ENCODE measurements at places on chromosomes 2 and 18.

DNA sequence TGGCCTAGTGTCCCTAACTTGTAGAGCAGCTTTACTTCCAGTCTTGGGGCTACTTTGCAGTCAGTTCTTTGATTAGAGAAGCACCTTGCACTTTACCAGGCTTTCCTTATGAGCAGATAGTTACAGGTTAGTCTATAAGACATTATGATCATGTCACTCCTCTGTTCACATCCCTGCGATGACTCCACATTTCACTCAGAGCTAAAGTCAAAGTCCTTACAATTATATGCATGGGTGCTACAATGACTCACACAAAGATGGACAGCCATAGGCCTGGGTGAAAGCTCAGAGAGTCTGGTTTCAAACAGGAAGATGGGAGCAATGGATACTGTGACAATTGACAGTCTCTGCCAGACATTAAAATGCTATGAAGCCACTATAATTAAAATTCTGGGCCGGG lies 27.1 kb upstream of the SSB start:
- no peak for DNase-seq

- no peak for DNase-seq
Observed at GRCh38 chr18:60982329-60982695, 350.9 kb upstream of the CDH20 start.

DNA sequence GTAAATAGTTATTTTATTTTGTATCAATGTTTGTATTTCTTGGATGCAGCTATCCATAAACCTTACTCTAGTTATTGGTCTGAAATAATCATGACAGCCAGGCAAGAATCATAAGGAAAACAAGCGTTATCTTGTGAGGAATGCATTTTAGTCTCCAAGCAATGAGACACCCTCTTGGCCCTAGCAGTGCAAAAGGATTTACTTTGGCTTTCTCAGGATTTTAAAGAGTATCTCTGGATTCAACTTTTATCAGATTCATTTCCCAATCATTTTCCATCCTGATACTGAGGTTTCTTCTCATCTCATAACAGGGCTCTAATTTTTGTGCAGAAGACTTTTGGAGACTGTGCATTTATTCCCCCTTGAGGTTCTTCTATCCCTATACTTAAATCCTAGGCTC lies 480.8 kb downstream of the TMX3 start:
- DNase-seq = no peak

- no peak for DNase-seq
Observed at GRCh38 chr2:25671622-25672021, 1.8 kb downstream of the DTNB start.

DNA sequence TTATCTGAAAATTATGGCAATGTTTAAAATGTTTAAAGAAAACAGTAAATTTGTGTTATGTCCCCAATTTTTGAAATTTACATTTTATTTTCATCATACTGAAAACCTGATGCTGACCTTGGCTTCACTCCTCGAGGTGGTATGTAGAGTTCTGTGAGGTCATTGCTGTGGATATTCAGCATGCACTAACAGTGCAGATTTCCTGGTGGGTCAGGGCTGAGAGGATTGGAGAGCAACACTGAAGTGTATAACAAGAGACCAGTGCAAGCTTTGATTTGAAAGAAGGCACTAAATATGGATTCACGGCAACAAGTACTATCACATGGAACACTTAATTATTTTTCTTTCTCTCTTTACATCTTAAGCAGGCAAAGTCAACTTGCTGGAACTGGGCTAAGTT lies 134.1 kb downstream of the SLC8A1 start:
- no peak for DNase-seq

All from HFFc6 (cell line).